Osteoblast (primary cell): ENCODE measurements at places on chromosomes 11 and 22. TPM values are rescaled to one million over a fixed set of nuclear protein-coding genes. Genes with fewer than 3 reads are reported as not detected.
A peak's percentile ranks its signal among the peaks of the same experiment; 100 is the strongest.

GRCh38 chr11:64501500-64502427, 89.3 kb upstream of the SLC22A12 start:
- no peaks in the 10 kb centered on the region for H3K36me3 ChIP-seq
- H3K27me3 ChIP-seq = peaks cover 16% of the 10 kb centered on the region
- no peak for DNase-seq
- H3K4me3 ChIP-seq = no peak overlapping the region

DNA sequence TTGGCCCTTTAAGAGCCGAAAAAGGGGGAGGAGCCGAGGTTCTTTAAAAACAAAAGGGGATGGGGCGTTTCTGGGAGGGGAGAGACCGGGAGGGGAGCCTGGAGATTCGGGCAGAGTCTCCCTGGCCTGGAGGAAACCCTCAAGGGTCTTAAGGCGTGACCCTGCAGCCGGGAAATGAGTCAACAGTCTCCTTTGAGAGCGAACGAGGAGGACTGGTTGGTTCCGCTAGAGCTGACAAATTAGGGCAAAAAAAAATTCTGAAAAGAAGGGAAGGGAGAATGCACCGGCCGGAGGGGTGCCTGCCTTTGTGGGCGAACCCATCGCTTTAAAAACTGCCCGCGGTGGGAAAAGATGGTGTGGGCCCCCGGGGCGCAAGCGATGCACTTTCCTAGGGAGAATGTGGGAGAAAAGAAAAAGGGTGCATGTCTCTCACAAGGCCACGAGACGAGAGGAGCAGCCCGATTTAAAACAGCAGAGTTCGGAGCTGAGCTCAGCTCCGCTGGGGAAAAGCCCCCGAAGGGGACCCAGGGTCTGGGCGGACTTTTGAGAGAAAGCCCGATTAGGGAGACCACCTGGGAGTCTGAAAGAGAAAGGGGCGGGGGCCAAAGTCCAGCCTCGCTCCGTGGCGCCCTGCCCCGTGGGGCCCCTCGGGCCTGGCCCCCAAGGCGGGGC, 874 bp downstream of the ZFTA start:
- peak; percentile 99 for DNase-seq
- H3K27ac ChIP-seq = peak overlapping the region; percentile 13
- no peaks in the 10 kb centered on the region for H3K36me3 ChIP-seq
- peak overlapping the region; percentile 80 for H3K4me3 ChIP-seq

- H3K36me3 ChIP-seq = no peaks in the 10 kb centered on the region
- no peak overlapping the region for H3K4me3 ChIP-seq
- H3K27ac ChIP-seq = no peak overlapping the region
- no peak for DNase-seq
Observed at GRCh38 chr11:106913141-106913540, 105.1 kb downstream of the GUCY1A2 start.

Gene PGA4
- not detected in 2 replicates for total RNA-seq

- H3K27ac ChIP-seq = no peak overlapping the region
- H3K27me3 ChIP-seq = peaks cover 37% of the 10 kb centered on the region
- no peaks in the 10 kb centered on the region for H3K36me3 ChIP-seq
- H3K4me3 ChIP-seq = no peak overlapping the region
- no peaks in the 10 kb centered on the region for H3K4me1 ChIP-seq
Observed at GRCh38 chr11:107719557-107720302, 7.9 kb upstream of the SLN start.

Gene APOBEC3F
- 3.5 and 5.1 TPM in 2 replicates for total RNA-seq

- peak overlapping the region; percentile 10 for H3K4me3 ChIP-seq
- no peak overlapping the region for H3K27ac ChIP-seq
- peaks cover 73% of the 10 kb centered on the region for H3K27me3 ChIP-seq
- DNase-seq = peak; percentile 93
Observed at GRCh38 chr11:8268530-8269400, 5.1 kb upstream of the LMO1 start.

DNA sequence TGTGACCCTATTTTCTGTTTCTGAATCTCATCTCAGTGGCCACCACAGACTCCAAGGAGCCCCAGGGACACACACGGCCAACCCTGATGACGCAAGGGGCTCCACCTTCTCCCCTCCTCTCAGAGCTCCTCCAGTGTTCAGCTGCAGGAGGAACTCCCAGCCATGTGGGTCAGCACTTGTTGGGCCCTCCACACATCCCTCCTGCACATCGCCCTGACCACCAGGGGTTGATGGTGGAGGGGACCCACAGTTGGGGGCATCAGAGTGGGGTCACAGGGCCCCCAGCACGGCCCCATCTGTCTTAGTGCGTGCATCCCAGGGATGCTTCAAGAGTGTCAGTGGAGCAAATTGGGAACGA, 499.6 kb downstream of the BRD1 start:
- peak; percentile 26 for DNase-seq
- H3K36me3 ChIP-seq = no peaks in the 10 kb centered on the region
- no peaks in the 10 kb centered on the region for H3K4me1 ChIP-seq
- no peak overlapping the region for H3K4me3 ChIP-seq
- no peaks in the 10 kb centered on the region for H3K27me3 ChIP-seq

Gene FAM181B
- total RNA-seq = under 0.01 TPM in 2 replicates

DNA sequence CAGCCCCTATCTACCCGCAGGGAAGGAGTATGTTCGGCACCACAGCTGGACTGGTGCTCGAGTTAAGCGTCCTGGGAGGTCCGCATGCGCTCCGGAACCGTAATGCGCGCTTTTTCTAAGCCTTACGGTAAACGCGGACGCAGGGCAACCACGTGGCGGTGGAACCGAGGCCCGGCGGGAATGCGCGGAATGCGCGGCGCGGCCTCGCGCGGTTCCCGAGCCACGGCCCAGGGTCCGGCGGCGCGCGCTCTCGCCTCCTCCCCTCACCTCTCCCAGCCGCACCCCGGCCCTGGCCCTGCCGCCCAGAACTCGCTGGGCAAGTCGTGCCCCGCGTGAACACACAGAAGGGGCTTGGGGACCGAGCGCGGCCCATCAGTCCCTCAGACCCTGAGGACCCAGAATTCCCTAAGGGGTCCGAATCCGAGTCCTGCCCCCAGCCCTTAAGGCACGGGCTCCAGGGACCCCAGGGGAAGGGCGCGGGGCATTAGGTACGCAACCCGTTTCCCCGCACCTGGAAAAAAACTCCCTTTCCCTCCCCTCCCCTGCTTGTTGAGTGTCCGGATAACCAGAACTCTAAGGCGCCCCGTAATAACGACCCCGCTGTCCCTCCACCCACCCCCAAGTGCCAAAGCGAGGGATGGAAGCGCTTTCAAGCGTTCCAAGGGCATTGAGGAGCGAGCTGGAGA, 4.3 kb upstream of the CCND1 start:
- no peaks in the 10 kb centered on the region for H3K27me3 ChIP-seq
- no peaks in the 10 kb centered on the region for H3K36me3 ChIP-seq
- H3K4me1 ChIP-seq = peaks cover 33% of the 10 kb centered on the region
- peak; percentile 98 for DNase-seq

GRCh38 chr11:110424775-110425444, 4.8 kb upstream of the FDX1 start:
- peaks cover 20% of the 10 kb centered on the region for H3K4me1 ChIP-seq
- no peaks in the 10 kb centered on the region for H3K36me3 ChIP-seq
- DNase-seq = no peak
- H3K27ac ChIP-seq = peak overlapping the region; percentile 79
- no peak overlapping the region for H3K4me3 ChIP-seq

GRCh38 chr11:25587496-25587895, 744.4 kb upstream of the ANO3 start:
- no peak for DNase-seq
- H3K27me3 ChIP-seq = no peaks in the 10 kb centered on the region

DNA sequence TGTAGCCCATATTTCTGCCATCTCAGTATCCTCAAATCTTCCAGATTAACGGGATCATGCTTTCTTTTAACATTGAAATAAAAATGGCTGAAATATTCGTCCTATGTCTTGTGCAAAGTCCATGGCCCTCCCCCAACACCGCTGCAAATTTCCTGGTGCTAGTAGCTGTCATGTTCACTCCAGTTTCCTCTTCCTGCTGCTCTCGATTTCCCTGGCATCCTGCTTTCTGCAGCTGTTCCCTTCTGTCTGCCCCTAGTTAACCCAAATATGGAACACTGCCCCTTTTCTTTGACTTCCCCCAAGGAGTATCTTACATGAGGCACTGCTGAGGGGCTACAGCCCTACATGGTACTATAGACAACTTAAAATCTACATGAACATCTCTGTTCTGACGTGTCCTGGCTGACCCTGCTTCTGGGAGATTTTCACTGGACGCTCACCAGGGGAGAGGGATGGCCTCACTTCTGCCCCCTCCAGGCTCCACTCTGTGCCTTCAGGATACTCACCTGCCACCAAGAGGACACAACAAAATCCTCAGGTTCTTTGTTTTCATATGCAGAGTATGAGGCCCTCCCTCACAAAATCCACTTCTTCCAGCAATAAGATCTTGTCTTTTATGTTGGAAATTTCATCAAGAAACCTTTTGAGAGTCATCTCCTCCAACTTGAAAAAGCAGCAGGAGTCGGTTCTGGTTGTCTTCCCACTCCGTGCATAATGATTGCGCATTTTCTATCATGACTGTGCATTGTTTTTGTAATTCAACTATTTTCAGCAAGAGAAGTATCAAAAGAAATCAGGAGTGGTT, 29.5 kb upstream of the SCUBE2 start:
- H3K27me3 ChIP-seq = no peaks in the 10 kb centered on the region
- H3K4me1 ChIP-seq = no peaks in the 10 kb centered on the region
- no peaks in the 10 kb centered on the region for H3K36me3 ChIP-seq
- no peak overlapping the region for H3K27ac ChIP-seq

DNA sequence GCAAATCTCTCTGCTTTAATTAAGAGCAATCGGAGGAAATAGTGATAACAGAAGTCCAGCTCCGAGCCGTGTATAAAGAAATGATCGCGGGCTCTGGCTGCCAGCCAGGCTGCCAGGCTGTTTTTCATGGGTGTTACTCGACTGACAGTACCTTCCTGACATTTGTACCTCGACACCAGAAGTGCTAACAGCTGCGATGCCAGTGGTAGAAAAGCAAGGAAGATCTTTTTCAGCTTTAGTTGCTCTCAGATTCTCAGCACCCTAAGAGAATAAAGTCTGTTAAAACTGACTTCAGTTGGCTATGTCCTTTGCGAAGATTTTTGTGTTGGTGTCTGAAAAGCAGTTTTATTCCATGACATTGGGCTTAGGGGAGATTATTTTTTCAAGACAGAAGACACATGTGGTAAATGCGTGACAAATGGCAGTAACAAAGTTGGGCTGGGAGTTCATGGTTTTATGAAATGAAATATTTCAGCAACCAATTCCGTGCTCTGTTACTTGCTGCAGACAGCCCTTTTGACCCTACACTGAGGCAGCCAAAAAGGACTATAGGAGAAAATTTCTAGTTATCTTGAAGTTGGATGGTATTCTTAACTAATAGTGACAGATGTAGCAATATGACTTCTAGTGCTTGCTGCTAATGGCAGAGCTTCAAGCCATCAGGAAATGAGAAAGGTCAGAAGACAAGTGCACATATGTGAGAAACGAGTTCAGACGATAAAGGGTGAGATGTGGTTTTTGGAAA, 296.2 kb downstream of the CNTN5 start:
- no peak for DNase-seq
- H3K36me3 ChIP-seq = no peaks in the 10 kb centered on the region
- H3K27ac ChIP-seq = no peak overlapping the region
- no peak overlapping the region for H3K4me3 ChIP-seq
- H3K4me1 ChIP-seq = no peaks in the 10 kb centered on the region
- H3K27me3 ChIP-seq = no peaks in the 10 kb centered on the region

DNA sequence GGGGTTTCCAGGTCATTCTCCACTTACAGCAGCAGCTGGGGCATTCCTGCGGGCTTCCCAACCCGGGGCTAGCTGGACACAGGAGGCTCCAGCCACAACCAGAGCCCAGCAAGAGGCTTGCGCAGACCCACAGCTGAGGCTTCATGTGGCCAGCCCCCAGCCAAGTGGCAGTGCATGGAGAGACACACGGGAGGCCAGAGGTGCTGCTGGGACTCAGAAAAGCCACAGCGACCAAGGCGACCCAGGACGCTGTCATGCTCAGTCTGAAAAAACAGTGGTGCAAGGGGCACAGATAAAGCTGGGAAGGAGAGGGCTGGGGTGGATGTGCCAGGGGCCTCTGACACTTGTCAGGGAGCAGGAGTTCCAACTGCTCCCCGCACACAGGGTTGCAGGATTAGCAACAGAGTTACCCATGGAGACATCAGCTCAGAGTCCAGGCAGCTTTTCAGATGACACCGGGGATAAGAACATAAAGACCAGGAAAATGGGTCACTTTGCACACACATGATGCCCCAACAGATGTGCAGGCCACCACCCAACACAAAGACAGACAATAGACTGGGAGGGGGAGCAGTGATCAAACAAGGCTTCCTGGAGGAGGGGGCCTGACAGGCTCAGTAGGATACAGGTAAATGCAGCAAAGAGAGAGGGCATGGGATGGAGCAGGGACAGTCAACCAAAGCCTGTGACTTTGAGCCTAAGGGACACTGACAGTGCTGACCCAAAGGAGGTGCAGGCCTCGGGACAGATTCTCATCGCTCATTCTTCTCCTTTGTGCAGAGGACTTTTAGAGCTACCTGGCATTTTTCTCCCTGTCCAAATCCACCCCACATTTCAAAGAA, 6.9 kb upstream of the NEAT1 start:
- H3K27ac ChIP-seq = peak overlapping the region; percentile 100
- H3K4me3 ChIP-seq = peak overlapping the region; percentile 58
- peak; percentile 77 for DNase-seq

GRCh38 chr22:32791056-32791455, 10.4 kb upstream of the TIMP3 start:
- H3K4me3 ChIP-seq = no peak overlapping the region
- no peaks in the 10 kb centered on the region for H3K27me3 ChIP-seq
- no peaks in the 10 kb centered on the region for H3K36me3 ChIP-seq
- H3K27ac ChIP-seq = no peak overlapping the region
- peaks cover 34% of the 10 kb centered on the region for H3K4me1 ChIP-seq
- DNase-seq = no peak

Gene GVQW3
- total RNA-seq = 2.9 and 3.2 TPM in 2 replicates
